ENCODE measurements at places on chromosomes 12 and 14. TPM values are rescaled to one million over a fixed set of nuclear protein-coding genes. Genes with fewer than 3 reads are reported as not detected.

Gene DENND5B
- 0.20 TPM for total RNA-seq

Gene RDH5
- 25.8 TPM for total RNA-seq

Gene CMKLR1
- not detected for total RNA-seq

Gene GYS2
- total RNA-seq: not detected

Gene IL31
- total RNA-seq: not detected

Gene NRXN3
- total RNA-seq: not detected

Gene IL22
- 0.69 TPM for total RNA-seq

Gene ENO2
- total RNA-seq: 156 TPM

Gene ADAMTS20
- total RNA-seq: not detected

GRCh38 chr14:36901861-36902260 is 240.2 kb downstream of the PAX9 start:
- H3K4me3 ChIP-seq: no peak overlapping the region
- DNase-seq: no peak
- no peaks in the 10 kb centered on the region for H3K36me3 ChIP-seq
- no peaks in the 10 kb centered on the region for H3K27me3 ChIP-seq

GRCh38 chr14:103489621-103490020 is 33.0 kb downstream of the CKB start:
- H3K27me3 ChIP-seq: no peaks in the 10 kb centered on the region
- no peaks in the 10 kb centered on the region for H3K4me1 ChIP-seq
- H3K27ac ChIP-seq: no peak overlapping the region
- no peak overlapping the region for H3K4me3 ChIP-seq
- DNase-seq: no peak
- peaks cover 19% of the 10 kb centered on the region for H3K36me3 ChIP-seq

- no peaks in the 10 kb centered on the region for H3K36me3 ChIP-seq
- H3K4me3 ChIP-seq: no peak overlapping the region
- H3K27me3 ChIP-seq: peaks cover 24% of the 10 kb centered on the region
- H3K4me1 ChIP-seq: no peaks in the 10 kb centered on the region
- DNase-seq: no peak
- no peak overlapping the region for H3K27ac ChIP-seq
Measured at GRCh38 chr14:21669284-21669683, 4.3 kb downstream of the OR4E1 start.

DNA sequence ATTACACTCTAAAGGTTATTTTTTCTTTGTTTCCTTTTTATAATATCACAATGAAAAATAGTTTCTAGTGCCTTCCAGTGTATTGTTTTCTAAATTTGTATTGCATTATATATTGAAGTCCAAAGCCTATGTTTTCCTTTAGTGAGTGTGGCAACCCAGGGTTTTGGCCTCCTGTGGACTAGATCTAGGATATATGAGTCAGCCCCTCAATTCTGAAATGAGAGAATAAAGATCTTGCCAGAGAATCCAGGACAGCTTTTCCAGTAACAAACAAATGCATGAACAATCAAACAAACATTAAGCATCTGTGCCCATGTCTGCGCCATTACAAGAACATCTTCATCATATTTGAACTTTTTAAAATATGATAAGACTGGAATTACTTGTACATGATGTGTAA is 70.7 kb upstream of the SSTR1 start:
- peaks cover 3% of the 10 kb centered on the region for H3K27me3 ChIP-seq
- no peak for DNase-seq
- H3K4me3 ChIP-seq: no peak overlapping the region
- no peak overlapping the region for H3K27ac ChIP-seq
- H3K4me1 ChIP-seq: no peaks in the 10 kb centered on the region

DNA sequence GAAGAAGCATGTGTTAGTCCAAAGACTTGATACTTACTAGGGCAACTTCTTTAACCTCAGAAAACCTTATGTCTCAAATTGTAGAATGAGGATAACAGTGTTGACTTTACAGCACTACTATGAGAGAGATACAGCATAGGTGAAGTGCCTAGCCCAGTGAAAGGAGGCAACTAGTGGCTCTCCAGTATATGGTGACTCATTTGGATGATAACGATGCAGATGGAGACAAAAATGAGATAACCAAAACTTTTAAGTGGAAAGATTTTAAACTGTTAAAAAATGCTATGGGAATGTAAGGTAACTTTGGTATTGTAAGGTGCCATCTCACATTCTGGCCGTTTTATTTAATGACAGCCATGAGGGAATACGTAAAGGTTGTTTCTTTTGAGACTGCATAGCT is 2.7 kb downstream of the PHC1 start:
- H3K27ac ChIP-seq: no peak overlapping the region
- H3K4me1 ChIP-seq: peaks cover 14% of the 10 kb centered on the region
- peaks cover 7% of the 10 kb centered on the region for H3K36me3 ChIP-seq
- H3K4me3 ChIP-seq: no peak overlapping the region
- DNase-seq: no peak

DNA sequence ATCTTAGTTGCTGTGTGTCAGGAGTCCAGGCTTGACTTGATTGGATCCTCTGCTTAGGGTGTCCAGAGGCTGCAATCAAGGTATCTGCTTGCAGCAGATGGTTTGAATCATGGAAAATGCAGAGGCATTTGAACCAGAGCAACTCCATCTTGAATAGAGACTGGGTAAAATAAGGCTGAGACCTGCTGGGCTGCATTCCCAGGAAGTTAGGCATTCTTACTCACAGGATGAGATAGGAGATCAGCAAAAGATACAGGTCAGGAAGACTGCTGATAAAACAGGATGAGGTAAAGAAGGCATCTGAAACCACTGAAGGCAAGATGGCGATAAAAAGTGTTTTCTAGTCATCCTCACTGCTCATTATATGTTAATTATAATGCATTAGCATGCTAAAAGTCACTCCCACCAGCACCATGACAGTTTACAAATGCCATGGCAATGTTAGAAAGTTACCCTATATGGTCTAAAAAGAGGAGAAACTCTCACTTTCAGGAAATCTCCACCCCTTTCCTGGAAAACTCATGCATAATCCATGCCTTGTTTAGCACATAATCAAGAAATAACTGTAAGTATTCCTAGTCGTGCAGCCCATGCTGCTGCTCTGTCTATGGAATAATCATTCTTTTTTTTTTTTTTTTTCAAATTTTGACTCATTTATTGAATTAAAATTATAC is 218.3 kb upstream of the CPNE8 start:
- H3K36me3 ChIP-seq: no peaks in the 10 kb centered on the region
- no peak for DNase-seq
- no peaks in the 10 kb centered on the region for H3K27me3 ChIP-seq
- no peak overlapping the region for H3K27ac ChIP-seq
- H3K4me3 ChIP-seq: no peak overlapping the region

DNA sequence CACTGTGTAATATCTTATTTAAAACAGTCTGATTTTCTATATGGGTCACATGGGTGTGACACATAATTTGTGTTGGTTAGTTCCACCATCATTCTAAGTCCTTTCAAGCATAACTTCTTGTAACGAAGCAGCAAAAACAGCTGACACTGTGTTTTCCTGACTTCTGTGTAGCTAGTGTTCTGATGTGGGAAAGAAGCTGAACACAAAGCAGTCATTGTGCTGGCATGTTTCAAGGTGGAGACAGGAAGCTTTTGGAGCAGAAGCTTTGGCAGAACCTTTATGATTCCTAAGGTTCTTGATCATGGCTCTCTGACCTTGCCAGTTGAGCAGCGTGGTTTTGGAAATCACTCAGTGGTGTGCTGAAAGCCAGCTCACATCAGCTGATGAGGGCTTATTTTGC is 351.7 kb upstream of the MDGA2 start:
- H3K27me3 ChIP-seq: no peaks in the 10 kb centered on the region
- no peak overlapping the region for H3K4me3 ChIP-seq
- H3K4me1 ChIP-seq: no peaks in the 10 kb centered on the region

- H3K4me1 ChIP-seq: peaks cover 91% of the 10 kb centered on the region
- no peak for DNase-seq
- H3K36me3 ChIP-seq: peaks cover 61% of the 10 kb centered on the region
- peak overlapping the region; percentile 4 for H3K4me3 ChIP-seq
- H3K27me3 ChIP-seq: no peaks in the 10 kb centered on the region
Measured at GRCh38 chr14:91354221-91354916, 63.3 kb downstream of the CCDC88C start.

DNA sequence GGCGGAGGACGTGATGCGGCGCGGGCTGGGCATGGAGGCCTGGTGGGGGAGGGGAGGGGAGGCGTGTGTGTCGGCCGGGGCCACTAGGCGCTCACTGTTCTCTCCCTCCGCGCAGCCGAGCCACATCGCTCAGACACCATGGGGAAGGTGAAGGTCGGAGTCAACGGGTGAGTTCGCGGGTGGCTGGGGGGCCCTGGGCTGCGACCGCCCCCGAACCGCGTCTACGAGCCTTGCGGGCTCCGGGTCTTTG is 303 bp downstream of the GAPDH start:
- peak overlapping the region; percentile 98 for H3K27ac ChIP-seq
- no peak for DNase-seq
- H3K4me1 ChIP-seq: peaks cover 57% of the 10 kb centered on the region
- no peaks in the 10 kb centered on the region for H3K27me3 ChIP-seq

GRCh38 chr12:27335364-27336281 is 3.0 kb downstream of the BMAL2 start:
- peaks cover 35% of the 10 kb centered on the region for H3K4me1 ChIP-seq
- no peak for DNase-seq
- no peak overlapping the region for H3K27ac ChIP-seq
- H3K27me3 ChIP-seq: peaks cover 12% of the 10 kb centered on the region
- H3K36me3 ChIP-seq: peaks cover 2% of the 10 kb centered on the region
- no peak overlapping the region for H3K4me3 ChIP-seq

- H3K27ac ChIP-seq: peak overlapping the region; percentile 91
- peaks cover 34% of the 10 kb centered on the region for H3K4me1 ChIP-seq
- H3K27me3 ChIP-seq: peaks cover 14% of the 10 kb centered on the region
Measured at GRCh38 chr12:24902511-24903328, 46.2 kb downstream of the BCAT1 start.

DNA sequence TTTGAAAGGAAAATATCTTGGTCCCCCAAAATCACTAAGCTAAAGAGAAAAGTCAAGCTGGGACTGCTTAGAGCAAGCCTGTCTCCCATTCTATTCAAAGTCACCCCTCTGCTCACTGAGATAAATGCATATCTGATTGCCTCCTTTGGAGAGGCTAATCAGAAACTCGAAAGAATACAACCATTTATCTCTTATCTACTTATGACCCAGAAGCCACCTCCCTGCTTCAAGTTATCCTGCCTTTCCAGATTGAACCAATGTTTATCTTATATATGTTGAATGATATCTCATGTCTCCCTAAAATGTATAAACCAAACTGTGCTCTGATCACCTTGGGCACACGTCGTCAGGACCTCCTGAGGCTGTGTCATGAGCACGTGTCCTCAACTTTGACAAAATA is 14.6 kb upstream of the CCDC196 start:
- no peak for DNase-seq
- H3K27ac ChIP-seq: no peak overlapping the region
- no peaks in the 10 kb centered on the region for H3K27me3 ChIP-seq
- H3K4me3 ChIP-seq: no peak overlapping the region
- no peaks in the 10 kb centered on the region for H3K4me1 ChIP-seq
- peaks cover 1% of the 10 kb centered on the region for H3K36me3 ChIP-seq

- H3K4me3 ChIP-seq: peak overlapping the region; percentile 87
- H3K36me3 ChIP-seq: no peaks in the 10 kb centered on the region
- H3K4me1 ChIP-seq: peaks cover 32% of the 10 kb centered on the region
- H3K27me3 ChIP-seq: no peaks in the 10 kb centered on the region
- no peak for DNase-seq
Measured at GRCh38 chr14:105315941-105316576, 1.5 kb downstream of the PACS2 start.

- peaks cover 25% of the 10 kb centered on the region for H3K4me1 ChIP-seq
- H3K27ac ChIP-seq: no peak overlapping the region
- H3K36me3 ChIP-seq: no peaks in the 10 kb centered on the region
- no peaks in the 10 kb centered on the region for H3K27me3 ChIP-seq
Measured at GRCh38 chr14:56199095-56199981, 81.1 kb downstream of the PELI2 start.

DNA sequence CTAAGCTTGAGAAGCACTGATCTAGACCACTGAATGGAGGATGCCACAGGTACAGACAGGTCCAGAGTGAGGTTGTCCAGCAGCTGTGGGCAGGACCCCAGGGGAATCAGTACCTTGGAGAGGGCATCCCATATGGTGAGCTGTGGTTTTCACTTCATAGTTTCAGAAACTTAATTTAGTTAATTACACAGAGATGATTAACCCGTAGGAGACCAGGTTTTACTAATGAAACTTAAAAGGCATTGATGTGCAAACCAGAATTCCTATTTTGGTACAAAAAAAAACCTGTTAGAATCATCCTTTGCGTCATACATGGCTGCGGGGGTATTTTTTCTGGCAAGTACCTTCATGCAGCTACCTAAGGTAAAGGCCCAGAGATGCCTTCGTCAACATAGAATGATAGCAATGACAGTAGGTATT is 159.3 kb downstream of the DACT1 start:
- no peak for DNase-seq
- H3K4me3 ChIP-seq: no peak overlapping the region
- H3K27me3 ChIP-seq: peaks cover 15% of the 10 kb centered on the region
- no peaks in the 10 kb centered on the region for H3K36me3 ChIP-seq
- no peak overlapping the region for H3K27ac ChIP-seq

GRCh38 chr12:12646483-12647072 is 34.9 kb downstream of the CREBL2 start:
- H3K27ac ChIP-seq: no peak overlapping the region
- H3K36me3 ChIP-seq: peaks cover 71% of the 10 kb centered on the region
- H3K4me3 ChIP-seq: no peak overlapping the region
- H3K27me3 ChIP-seq: no peaks in the 10 kb centered on the region
- H3K4me1 ChIP-seq: peaks cover 11% of the 10 kb centered on the region

GRCh38 chr14:101175731-101176534 is 272.4 kb upstream of the RTL1 start:
- no peaks in the 10 kb centered on the region for H3K27me3 ChIP-seq
- no peaks in the 10 kb centered on the region for H3K4me1 ChIP-seq
- H3K4me3 ChIP-seq: no peak overlapping the region
- H3K27ac ChIP-seq: no peak overlapping the region
- H3K36me3 ChIP-seq: no peaks in the 10 kb centered on the region
- DNase-seq: no peak

Measured in activated CD4-positive, alpha-beta T cell treated with anti-CD3 and anti-CD28 coated beads, Interleukin-2, amount 10 ng/mL, durations not matched to agents 7 days and 5 days (primary cell).